Placental epithelial cell (primary cell): ENCODE measurements at places on chromosomes 13 and 19. TPM values are rescaled to one million over a fixed set of nuclear protein-coding genes. Genes with fewer than 3 reads are reported as not detected.

The PNMA8C gene
- total RNA-seq, result not detected in 2 replicates

The KIR2DL3 gene
- not detected in 2 replicates for total RNA-seq

The GNA15 gene
- 30.6 and 88.0 TPM in 2 replicates for total RNA-seq

The PRX gene
- 2.4 and 9.4 TPM in 2 replicates for total RNA-seq

The OR4F17 gene
- total RNA-seq, result not detected in 2 replicates

The FGF21 gene
- total RNA-seq, result 0.39 TPM in 1 of 2 replicates, not detected in the other

The SGCG gene
- total RNA-seq, result 0.87 and 5.1 TPM in 2 replicates

The B3GNT3 gene
- total RNA-seq, result 7.1 and 10.4 TPM in 2 replicates

The VSTM2B gene
- not detected in 2 replicates for total RNA-seq

The CEACAM1 gene
- total RNA-seq, result not detected in 2 replicates

The RASGRP4 gene
- total RNA-seq, result not detected in 2 replicates

The GPR42 gene
- total RNA-seq, result not detected in 2 replicates

The ZNF723 gene
- not detected in 2 replicates for total RNA-seq

The ACP5 gene
- total RNA-seq, result 0.79 and 2.1 TPM in 2 replicates

The CATSPERD gene
- under 0.01 TPM in 1 of 2 replicates, not detected in the other for total RNA-seq

The ZNF667 gene
- 4.3 and 6.7 TPM in 2 replicates for total RNA-seq

The KCNN4 gene
- total RNA-seq, result 85.2 and 95.4 TPM in 2 replicates

The DOHH gene
- 5.9 and 8.2 TPM in 2 replicates for total RNA-seq

The GGN gene
- total RNA-seq, result 0.43 and 0.79 TPM in 2 replicates

The CRX gene
- total RNA-seq, result not detected in 2 replicates

The SPRED3 gene
- 0.22 and 0.79 TPM in 2 replicates for total RNA-seq

The SLC7A9 gene
- total RNA-seq, result 0.39 TPM in 1 of 2 replicates, not detected in the other

The SIGLEC5 gene
- total RNA-seq, result 1.2 and 2.8 TPM in 2 replicates

The EDNRB gene
- 20.4 and 59.6 TPM in 2 replicates for total RNA-seq

The C5AR1 gene
- total RNA-seq, result 0.11 and 0.39 TPM in 2 replicates

The B3GLCT gene
- total RNA-seq, result 12.6 and 20.8 TPM in 2 replicates

The CDX2 gene
- total RNA-seq, result not detected in 2 replicates

The F10 gene
- 0.22 and 1.6 TPM in 2 replicates for total RNA-seq

The FFAR1 gene
- not detected in 2 replicates for total RNA-seq

The CAMSAP3 gene
- 7.8 and 8.2 TPM in 2 replicates for total RNA-seq

The ZNF208 gene
- 7.5 and 8.5 TPM in 2 replicates for total RNA-seq

The MARK4 gene
- 8.9 and 18.1 TPM in 2 replicates for total RNA-seq

The RAB3A gene
- total RNA-seq, result 0.79 and 1.5 TPM in 2 replicates

The CGB5 gene
- total RNA-seq, result 0.39 TPM in 1 of 2 replicates, not detected in the other

The FGF22 gene
- total RNA-seq, result 0.33 and 0.39 TPM in 2 replicates

The WDR88 gene
- total RNA-seq, result not detected in 2 replicates

The MTUS2 gene
- 3.8 and 7.9 TPM in 2 replicates for total RNA-seq

The ZNF582 gene
- total RNA-seq, result 3.3 and 3.9 TPM in 2 replicates

The C19orf67 gene
- 1.2 TPM in 1 of 2 replicates, not detected in the other for total RNA-seq
